Motor neuron (in vitro differentiated cells): ENCODE measurements at places on chromosomes 11 and 22. TPM values are rescaled to one million over a fixed set of nuclear protein-coding genes. Genes with fewer than 3 reads are reported as not detected.
A peak's percentile ranks its signal among the peaks of the same experiment; 100 is the strongest.

DNA sequence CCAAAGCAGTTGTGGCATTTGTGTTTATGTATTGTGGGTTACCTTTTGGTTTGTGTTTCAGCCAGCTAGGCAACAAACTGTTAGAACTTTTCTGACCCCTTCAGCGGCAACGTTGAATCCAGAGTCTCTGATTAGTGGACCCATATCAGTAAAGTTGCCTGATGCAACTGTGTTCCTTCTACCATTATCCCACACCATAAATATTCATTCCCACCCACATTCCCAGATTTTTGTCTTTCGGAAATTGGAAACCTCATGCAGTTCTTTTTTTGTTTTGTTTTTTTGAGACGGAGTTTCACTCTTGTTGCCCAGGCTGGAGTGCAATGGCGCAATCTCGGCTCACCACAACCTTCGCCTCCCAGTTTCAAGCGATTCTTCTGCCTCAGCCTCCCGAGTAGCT lies 30.7 kb upstream of the RBX1 start:
- ATAC-seq, result no peak

- ATAC-seq, result no peak
These were observed 20.2 kb upstream of the CTSD start for GRCh38 chr11:1783725-1784529.

- ATAC-seq, result no peak
These were observed 72.6 kb downstream of the GRK3 start for GRCh38 chr22:25637032-25637431.

GRCh38 chr11:17014321-17014832 lies at the start of gene PLEKHA7:
TSS of gene PLEKHA7 (minus strand) at chr11:17014414. CDS start at chr11:17014401, 13 bp downstream.
- peak; percentile 78 for ATAC-seq

DNA sequence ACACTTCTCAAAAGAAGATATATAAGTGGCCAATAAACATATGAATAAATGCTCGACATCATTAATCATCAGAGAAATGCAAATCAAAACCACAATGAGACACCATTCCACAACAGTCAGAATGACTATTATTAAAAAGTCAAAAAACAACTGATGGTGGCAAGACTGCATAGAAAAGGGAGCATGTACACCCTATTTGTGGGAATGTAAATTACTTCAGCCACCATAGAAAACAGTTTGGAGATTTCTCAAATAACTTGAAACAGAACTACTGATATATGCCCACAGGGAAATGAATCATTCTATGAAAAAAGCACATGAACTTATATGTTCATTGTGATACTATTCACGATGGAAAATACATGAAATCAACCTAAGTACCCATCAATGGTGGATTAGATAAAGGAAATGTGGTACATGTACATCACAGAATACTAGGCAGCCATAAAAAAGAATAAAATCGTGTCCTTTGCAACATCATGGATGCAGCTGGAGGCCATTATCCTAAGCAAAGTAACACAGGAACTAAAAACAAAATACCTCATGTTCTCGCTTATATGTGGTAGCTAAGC lies 42.4 kb downstream of the GLYATL2 start:
- no peak for ATAC-seq

DNA sequence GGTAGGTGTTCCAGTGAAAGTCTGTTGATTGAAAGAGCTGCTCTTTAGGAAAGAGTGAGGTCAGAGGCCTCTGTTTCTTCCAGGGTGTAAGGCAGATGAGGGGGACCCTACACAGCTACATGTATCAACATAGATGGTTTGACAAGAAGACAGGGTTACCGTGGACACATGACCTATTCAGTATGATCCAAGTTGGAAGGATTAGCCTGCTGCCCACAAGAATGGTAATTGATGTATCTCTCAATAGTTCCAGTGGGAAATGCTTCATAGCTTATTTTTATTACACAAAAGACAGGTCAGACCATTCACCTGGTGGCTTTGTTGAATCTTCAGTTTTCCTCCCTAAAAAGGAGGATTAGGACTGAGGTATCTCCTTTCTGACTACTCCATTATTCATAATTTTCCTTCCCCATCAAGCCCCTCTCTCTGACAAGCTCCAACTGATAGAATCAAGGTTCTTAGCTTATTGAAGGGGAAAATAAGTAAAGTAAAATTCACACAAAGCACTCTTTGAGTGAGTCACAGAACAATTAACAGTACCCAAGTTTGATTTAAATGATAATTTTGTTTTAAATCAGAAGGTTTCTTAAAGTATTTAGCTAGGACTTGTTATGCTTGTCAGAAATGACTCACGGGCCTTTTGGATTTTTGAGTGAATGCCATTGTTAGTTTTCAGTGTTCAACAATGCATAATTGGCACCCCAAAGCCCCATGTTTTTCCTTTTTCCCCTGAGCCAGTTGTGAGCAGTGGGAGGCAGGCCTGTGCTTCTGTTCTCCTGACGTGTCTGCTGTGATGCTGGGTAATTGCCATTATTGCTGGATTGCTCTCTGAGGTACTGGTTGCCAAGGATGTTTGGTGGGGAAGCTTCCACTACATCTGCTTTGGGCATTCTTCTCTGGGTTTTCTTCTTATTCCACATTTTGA lies 373.2 kb downstream of the DDX10 start:
- ATAC-seq, result no peak

GRCh38 chr11:66126064-66126463 lies 56.0 kb downstream of the PACS1 start:
- no peak for ATAC-seq

- ATAC-seq, result peak; percentile 93
These were observed 129.8 kb downstream of the SERGEF start for GRCh38 chr11:17883057-17883456.

DNA sequence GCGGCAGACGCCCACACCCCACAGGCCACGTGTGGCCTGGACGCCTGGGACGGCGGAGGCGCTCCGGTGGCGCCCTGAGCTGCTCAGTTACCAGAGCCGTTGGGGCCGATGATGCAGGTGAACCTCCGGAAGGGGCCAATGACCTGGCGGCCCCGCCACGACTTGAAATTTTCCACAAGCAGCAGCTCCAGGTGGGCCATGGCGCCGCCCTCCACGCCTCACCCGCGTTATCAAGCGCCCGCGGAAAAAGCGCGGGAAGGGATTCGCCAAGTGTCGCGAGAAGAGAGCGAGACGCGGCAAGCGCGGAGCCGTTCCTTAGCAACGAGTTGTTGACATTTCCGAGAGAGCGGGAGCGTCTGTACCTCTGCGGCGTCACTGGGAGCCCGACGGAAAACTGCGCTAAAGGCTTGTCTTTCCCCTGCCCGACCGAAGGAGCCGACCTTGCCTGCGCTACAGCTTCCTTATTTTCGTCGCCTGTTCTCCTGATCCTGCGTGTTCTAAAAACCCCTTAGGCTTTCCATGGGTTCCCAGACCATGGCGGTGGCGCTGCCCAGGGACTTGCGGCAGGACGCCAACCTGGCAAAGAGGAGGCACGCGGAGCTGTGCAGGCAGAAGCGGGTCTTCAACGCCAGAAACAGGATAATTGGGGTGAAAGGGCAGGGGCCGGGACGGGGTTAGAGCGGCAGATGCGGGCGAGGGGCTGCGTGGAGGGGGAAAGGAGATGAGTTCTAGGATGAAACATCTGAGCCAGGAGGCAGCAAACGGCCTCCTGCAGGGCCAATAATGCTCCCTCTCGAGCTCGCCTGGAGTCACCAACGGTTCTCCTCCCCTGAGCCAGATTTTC lies at the start of the genes RIBC2 and SMC1B:
RIBC2 (plus strand) TSS at position 326 of the 844 bp plus-strand sequence; CDS start at position 520, 194 bp downstream.
SMC1B (minus strand) TSS at position 232 of the 844 bp plus-strand sequence; CDS start at position 200, 32 bp downstream.
- peak; percentile 97 for ATAC-seq

DNA sequence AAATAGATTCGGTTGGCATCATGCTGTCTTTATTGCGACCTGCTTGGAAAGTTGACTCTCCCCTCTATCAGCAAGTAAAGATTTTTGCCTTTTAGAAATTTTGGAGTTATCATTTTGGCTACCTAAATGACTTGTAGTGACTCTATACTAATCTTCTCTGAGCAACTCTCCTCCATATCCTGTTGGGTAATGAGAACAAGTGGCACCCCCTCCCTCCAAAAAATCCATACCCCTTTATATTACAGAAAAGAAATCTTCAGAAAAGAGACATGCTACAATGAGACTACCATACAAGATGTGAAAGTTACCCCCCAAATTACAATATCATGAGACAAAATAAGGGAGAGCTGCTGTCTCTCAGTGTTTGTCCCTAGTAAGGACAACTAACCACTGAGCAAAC lies 1.2 kb downstream of the JAML start:
- ATAC-seq, result no peak

Gene SLC6A5
- 0.25 TPM in 1 of 2 replicates, not detected in the other for total RNA-seq

Gene CARD18
- total RNA-seq, result not detected in 2 replicates

Gene MYOD1
- 0.11 TPM in 1 of 2 replicates, not detected in the other for total RNA-seq

Gene SAA1
- not detected in 2 replicates for total RNA-seq
